Effector memory CD4-positive, alpha-beta T cell (primary cell): ENCODE measurements at places on chromosomes 6 and 20.
A peak's percentile ranks its signal among the peaks of the same experiment; 100 is the strongest.

GRCh38 chr6:166599205-166599604, 12.7 kb upstream of the RAMACL start:
- DNase-seq, result no peak
- H3K4me1 ChIP-seq, result no peaks in the 10 kb centered on the region
- H3K4me3 ChIP-seq, result no peak overlapping the region
- no peak overlapping the region for H3K27ac ChIP-seq

- no peaks in the 10 kb centered on the region for H3K36me3 ChIP-seq
- no peak overlapping the region for H3K27ac ChIP-seq
- H3K4me3 ChIP-seq, result no peak overlapping the region
- H3K27me3 ChIP-seq, result no peaks in the 10 kb centered on the region
Measured at GRCh38 chr6:127053032-127053874, 65.2 kb upstream of the RSPO3 start.

GRCh38 chr6:130993292-130993765, 69.7 kb downstream of the EPB41L2 start:
- no peaks in the 10 kb centered on the region for H3K4me1 ChIP-seq
- H3K27me3 ChIP-seq, result no peaks in the 10 kb centered on the region
- H3K27ac ChIP-seq, result no peak overlapping the region
- no peak for DNase-seq

DNA sequence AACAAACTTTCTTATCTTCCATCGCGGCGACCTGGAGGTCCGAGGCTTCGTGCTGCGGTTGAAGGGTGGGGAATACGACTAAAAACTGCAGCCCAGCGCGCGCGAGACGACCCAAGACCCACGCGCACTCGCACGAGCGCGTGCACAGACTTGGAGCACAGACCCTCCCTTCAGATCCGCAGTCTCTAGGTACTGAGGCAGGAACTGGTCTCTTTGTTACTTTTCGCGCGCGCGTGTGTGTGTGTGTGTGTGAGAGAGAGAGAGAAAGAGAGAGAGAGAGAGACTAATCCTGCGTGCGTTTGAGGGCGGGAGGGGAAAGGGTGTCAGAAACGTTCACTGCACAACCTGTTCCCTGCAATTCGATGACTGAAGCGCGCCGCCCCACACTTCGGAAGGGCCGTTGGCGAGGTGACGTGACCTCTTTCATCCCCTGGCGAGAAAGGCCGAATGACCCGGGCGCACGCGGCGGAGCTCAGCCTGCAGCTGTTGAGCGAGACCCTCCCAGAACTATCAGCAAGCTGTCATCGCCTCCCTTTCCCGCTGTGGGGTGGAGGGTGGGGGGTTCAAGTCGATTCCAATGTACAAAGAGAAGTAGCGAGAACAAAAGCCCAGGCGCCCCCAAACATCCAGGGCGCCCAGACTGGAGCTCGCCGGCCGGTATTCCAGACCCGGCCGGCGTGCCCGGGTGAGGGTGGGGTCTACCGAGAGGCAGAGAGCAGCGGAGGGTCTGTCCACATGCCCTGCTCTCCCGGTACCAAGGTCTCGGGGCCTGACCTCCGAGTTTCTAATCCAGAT, 1.5 kb upstream of the TUBB2B start:
- peaks cover 52% of the 10 kb centered on the region for H3K4me1 ChIP-seq
- H3K27ac ChIP-seq, result no peak overlapping the region
- peak overlapping the region; percentile 41 for H3K4me3 ChIP-seq
- no peak for DNase-seq
- no peaks in the 10 kb centered on the region for H3K36me3 ChIP-seq
- H3K27me3 ChIP-seq, result peaks cover 61% of the 10 kb centered on the region

- no peaks in the 10 kb centered on the region for H3K27me3 ChIP-seq
- DNase-seq, result no peak
- no peak overlapping the region for H3K4me3 ChIP-seq
- H3K36me3 ChIP-seq, result no peaks in the 10 kb centered on the region
- H3K4me1 ChIP-seq, result no peaks in the 10 kb centered on the region
- no peak overlapping the region for H3K27ac ChIP-seq
Measured at GRCh38 chr6:83199863-83200225, 6.7 kb downstream of the RWDD2A start.

GRCh38 chr6:35024551-35025054, 116.5 kb downstream of the TCP11 start:
- no peak overlapping the region for H3K27ac ChIP-seq
- no peaks in the 10 kb centered on the region for H3K36me3 ChIP-seq
- no peak for DNase-seq
- no peak overlapping the region for H3K4me3 ChIP-seq
- no peaks in the 10 kb centered on the region for H3K27me3 ChIP-seq

DNA sequence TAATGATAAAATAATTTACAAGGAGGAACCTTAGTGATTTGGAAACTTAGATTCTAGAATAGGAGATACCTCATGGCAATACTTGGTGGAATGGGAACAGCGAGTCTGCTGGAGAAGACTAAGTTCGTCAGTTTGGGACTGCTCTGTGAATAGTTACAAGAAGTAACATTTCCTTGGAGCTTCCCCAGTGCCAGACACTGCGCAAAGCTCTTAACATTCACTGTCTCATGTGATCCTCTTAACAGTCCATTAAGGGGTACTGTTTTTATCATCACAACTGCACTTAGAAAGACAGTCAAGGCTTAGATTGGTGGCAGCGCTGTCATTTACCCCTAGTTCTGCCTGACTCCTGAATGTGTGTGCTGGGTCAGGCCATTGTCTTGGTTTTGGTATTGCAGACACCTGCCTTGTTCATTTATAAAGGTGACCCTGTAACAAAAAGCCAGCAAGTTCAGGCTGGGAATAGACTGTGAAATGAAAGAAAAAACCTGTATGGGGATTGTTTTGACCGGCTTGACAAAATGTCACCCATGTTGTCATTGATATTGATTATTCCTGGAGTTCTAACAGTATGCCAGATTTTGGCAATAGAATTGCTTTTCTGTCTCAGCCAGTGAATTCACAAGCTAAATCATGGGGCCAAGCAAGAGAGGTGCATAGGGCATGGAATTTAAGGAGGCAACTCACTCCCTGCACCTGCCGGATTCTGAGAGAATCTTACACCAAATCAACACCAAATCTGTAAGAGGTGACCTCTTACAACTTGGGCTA, 118.4 kb downstream of the SASH1 start:
- H3K36me3 ChIP-seq, result no peaks in the 10 kb centered on the region
- no peak overlapping the region for H3K27ac ChIP-seq
- H3K27me3 ChIP-seq, result no peaks in the 10 kb centered on the region
- H3K4me1 ChIP-seq, result no peaks in the 10 kb centered on the region
- no peak overlapping the region for H3K4me3 ChIP-seq
- no peak for DNase-seq
